ENCODE measurements at places on chromosomes 3 and 15. TPM values are rescaled to one million over a fixed set of nuclear protein-coding genes. Genes with fewer than 3 reads are reported as not detected.

TCTA gene
- polyA plus RNA-seq, result 14.0 TPM

- no peak for DNase-seq
Measured at GRCh38 chr3:172654470-172654869, 56.4 kb downstream of the NCEH1 start.

- no peak for DNase-seq
Measured at GRCh38 chr15:67740405-67740804, 84.9 kb upstream of the SKOR1 start.

DNA sequence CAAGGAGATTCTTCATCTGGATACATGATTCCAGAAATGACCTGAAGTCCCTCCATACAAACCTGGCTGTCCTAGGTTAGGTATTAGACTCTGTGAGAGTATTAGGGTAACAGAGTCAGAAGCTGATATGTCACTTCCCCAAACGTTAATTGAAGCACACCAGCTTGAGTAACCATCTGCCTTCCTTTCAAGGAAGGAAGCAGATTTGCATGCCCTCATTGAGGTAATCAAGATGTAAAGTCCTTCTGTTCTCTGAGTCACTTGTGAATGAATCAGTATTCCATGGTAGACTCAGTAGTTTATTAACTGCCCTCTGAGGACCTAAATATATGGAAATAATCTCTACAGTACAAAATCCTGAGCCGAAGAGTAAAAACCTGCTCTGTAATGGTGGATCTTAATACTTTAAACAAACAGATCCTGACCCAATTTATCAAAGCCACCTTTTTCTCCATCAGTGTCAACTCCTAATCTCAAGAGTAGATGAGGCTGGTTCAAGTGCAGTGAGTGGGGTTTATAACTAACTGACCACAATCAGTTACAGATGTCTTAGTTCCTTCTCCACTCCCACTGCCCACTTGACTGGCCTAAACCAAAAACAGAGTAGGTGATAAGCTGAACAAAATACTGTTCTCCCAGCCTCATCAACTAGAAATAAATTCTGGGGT lies 246.2 kb upstream of the CHRM5 start:
- DNase-seq, result peak; percentile 70

DNA sequence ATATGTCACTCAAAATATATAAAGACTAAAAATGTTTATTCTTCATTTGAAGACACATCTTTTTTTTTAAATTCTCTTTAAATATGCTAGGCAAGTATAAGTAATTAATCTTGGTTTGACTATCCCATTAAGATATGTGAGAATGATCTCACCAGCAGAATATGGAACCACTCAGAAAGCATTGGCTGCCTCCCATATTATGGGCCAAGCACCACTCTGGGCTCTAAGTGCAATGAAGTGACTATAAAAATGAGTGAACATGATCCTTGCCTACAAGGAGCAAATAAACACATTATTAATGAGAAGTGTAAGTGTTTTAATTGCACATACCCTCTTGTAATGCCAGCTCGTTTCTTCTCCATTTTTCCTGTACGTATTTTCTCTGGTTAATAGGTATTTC lies 328.5 kb downstream of the NAALADL2 start:
- DNase-seq, result no peak

DNA sequence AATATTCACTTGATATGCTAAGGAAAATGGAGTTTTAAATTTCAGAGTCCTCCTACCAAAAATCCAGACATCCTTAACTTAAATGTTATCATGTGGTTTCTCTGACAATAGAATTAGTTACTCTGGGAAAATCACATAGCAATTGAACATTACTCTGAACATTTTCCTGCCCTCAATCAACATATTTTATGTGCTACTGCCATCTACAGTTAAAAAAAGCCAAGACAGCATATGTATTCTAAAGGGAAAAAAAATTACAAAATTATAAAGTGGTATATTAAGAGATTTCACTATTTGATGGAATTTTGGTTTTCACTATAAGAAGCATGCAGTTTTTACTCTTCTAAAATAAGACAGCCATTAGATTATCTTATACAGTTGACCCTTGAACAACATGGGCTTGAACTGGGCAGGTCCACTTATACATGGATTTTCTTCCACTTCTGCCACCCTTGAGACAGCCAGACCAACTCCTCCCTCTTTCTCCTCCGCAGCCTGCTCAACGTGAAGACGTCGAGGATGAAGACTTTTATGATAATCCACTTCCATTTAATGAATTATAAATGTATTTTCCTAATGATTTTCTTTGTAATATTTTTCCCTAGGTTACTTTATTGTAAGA lies 122.3 kb downstream of the ATP1B3 start:
- no peak for DNase-seq

DNA sequence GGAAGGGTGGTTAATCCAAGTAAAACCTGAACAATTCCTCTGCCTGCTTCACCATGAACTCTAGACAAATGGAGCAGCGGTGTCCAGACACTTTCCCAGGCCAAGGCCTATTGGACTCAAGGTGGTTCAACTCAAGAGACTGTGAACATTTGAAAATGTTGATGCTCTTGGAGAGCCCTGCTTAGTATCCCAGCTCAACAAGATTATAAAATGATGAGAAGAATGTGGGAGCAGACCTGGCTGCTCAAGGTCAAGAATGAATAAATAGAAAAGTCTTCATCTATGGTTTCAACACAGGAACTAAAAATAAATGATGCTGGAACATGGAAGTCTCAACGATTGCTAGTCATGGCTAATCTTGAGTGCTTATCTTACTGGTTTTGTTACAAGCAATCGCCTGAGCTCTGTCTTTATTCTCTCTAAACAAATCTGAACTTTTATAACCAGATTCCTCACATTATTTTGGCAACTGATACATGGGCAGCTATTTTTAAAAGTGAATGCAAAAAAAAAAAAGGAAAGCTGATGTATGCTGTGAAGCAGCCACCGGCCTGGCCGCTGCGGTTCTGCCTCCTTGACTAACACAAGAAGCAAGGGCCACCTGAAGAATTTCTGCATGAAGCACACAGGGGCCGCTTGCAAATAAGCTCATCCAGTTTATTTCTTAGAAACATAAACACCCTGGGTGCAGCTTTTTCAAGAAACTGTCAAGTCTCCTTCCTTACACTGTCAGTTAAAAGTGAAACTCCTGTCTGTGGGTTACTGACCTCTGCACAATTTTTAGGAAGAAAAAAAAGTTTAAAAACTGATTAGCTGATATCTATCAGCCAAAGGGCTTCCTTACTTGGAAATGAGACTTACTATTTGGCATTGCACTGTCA lies 120.1 kb upstream of the ARHGEF3 start:
- no peak for DNase-seq

DNA sequence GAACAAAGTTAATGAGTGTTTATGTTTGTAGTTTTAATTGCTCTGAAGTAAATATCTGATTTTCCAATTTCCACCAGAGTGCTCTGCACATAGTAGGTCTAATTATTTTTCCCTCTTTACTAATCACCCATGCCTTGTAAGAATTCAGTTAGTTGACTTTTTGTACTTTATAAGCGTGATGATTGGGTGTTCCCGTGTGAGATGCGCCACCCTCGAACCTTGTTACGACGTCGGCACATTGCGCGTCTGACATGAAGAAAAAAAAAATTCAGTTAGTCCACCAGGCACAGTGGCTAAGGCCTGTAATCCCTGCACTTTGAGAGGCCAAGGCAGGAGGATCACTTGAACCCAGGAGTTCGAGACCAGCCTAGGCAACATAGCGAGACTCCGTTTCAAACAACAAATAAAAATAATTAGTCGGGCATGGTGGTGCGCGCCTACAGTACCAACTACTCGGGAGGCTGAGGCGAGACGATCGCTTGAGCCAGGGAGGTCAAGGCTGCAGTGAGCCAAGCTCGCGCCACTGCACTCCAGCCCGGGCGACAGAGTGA lies 507 bp upstream of the VHL start:
- no peak for DNase-seq

DNA sequence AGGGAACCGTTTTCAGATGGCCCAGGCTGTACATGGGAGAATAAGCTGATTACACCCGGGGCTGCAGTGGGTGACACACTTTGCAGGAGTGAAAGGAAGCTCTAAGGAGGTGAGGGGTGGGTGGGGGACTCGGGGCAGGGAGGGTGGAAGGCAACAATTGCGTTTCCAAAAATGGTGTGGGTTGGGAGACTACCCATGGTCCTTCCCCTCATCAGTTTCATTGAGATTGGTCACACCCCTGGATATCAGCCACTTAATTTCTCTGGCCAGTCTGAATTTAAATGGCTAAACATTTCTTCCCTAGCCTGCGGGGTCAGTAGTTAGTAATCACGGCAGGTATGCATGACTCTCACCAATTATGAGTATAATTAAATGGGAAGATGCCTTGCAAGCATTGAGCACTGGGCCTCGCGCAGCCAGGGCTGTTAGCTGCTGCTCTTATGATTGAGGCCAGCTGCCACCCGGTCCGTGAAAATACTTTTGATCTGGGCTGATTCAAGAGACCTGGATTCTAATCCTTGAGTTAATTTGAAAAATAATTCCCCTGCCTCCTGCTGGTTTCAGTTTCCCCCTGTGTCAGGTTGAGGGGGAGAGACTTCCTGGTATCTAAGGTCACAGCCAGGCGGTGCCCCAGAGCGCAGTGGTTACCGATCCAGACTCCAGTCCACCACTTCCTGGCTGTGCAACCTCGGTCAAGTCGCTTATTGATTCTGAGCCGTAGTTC lies 23.3 kb downstream of the SLC6A6 start:
- no peak for DNase-seq

GRCh38 chr3:179768080-179768479 lies 115.2 kb downstream of the USP13 start:
- DNase-seq, result no peak

- DNase-seq, result no peak
Measured at GRCh38 chr15:34027606-34028005, 11.4 kb downstream of the AVEN start.
